ENCODE measurements at places on chromosomes 7 and 10.

DNA sequence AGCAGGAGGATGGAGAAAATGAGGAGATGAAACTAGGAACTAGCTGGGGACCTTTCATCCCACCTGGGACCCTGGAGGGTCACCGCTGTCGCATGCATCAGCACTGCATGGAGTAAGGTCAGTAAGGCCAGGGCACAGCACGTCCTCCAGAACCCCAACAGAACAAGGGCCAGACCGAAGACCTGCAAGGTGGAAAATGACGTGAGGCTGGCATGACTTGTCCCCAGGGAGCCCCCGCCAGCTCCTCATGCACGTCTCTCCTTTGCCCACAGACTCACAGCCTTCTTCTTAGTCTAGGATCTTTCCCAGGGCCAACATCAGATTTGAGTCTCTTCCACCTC is 4.7 kb downstream of the ZNF488 start:
- DNase-seq = no peak

DNA sequence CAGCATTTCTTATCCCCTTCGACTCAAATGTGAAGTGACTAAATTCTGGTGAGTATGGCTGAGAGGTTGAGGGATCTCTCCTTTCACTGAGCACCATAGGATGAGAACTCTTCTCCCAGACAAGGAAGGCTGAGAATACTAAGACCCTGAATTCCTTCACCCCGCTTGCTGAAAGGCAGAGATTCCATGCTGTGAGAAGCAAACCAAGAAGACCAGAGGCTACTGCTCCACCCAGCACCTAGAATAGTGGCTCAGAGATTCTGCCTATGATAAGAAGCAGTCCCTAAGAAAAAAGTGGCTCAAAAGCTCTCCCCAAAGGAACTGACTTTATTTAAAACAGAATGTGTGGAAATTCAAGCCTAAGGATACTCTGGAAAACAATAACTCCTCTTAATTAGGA is 26.7 kb upstream of the WNT2 start:
- no peak for DNase-seq

DNA sequence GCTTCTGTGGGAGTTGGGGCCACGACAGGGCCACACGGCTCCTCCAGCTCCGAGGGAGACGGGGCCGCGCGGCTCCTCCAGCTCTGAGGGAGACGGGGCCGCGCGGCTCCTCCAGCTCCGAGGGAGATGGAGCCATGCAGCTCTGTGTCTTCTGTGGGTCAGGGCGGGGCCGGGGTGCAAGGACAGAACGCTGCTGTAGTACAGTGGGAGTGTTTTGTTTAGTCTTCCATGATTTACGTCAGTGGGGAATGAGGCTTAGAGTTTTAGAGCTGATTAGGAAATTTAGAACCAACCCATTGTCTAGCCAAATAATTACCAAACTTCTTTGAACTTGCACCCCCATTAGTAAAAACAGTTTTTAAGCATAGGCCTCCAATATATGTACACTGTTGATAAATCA is 32.9 kb upstream of the PRKAR1B start:
- no peak for DNase-seq

GRCh38 chr7:5755704-5756504 is 25.6 kb downstream of the RNF216 start:
- DNase-seq = no peak

DNA sequence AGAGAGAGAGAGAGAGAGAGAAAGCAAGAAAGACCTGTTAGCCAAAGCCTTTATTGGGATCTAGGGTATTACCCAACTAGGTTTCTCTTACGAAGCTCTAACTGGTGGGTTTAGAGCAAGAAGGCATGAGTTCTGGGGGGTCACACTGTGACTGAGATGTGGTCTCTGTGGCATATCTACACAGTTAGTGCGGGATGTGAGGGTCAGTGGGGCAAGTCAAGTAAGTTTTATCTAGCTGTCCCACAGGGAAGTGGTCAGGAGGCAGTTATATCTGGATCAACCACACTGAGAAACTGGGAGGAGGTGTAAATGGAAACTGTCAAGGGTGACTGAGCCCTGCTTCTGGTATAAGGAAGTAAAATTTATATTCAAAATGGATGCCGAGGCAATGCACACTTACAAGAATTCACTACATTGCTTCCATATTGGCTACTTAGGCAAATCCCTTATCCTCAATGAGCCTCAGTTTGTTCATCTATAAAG is 331.6 kb upstream of the HPS1 start:
- no peak for DNase-seq

DNA sequence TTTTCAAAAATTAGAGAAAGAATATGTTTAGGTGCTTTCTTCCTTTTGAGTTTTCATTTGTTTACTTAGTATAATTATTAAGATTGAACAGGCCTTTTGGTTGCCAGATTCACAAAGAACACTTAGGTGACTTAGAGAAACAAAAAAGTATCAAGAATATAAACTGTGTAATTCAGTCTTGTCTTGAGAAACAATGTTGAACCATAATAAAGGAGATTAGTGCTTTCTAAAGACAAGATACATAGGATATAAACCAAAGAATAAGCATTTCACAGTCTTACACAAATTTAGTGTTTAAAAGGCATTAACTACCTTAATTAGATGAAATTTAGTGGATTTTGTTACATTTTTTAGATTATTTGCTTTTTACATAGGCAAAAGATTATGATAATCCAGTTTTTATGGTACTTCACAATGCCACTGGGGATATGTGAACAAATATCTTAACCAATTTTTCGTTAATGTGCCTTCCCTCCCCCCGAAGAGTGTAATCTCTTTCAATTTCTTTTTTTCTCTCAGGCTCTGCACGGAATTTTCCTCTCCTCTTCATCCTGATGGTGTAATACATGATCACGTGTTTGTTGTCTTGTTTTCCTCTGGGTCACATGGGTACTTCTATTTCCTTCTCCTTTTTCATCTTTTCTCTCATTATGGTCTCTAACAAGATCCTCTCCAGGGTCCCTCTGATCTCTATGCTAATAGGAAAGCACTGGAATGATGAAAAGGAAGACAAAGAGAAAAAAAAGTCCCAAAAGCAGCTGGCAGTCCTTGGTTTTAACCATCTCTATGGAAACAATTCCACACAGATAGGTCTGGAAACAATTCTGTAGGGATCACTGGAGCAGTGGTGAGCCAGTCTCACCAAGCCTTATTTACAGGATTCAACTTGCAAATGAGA is 3.7 kb upstream of the HNRNPH3 start:
- no peak for DNase-seq

DNA sequence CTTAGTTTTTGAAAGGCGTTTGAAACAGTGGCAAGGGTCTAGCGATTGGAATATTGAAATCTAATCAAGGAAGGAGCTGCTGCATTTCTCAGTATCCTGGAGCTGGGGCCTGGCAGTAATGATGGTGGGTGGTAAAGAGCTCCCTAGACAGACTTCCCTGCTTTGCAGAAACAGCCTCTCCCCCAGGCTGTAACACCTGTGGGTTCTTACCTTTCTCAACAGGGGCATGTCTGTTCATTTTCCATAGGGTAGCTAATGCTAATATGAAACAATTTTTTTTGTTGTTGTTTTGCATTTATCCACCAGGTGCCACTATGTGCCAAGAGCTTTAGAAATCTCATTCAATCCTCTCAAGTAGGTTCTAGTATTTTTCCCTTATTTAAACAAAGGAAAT is 345.5 kb downstream of the REEP3 start:
- DNase-seq = no peak

DNA sequence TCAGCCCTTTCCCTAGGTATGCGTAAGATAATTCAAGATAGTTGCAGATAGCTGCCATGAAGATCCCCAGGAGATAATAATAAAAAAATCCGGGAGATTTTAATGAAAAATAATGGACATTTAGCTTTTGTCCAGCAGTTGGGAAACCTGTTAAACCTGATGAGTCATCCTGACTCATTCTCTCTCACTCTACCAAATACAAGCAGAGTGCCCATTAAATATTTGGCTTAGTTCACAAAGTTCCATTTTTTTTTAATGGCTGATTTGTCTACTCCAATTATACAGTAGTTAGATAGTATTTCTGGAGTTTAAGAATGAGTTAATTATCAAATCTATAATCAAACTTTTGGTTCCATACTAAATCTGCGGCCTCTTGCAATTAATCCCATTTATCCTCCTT is 2.1 kb upstream of the SHTN1 start:
- no peak for DNase-seq

DNA sequence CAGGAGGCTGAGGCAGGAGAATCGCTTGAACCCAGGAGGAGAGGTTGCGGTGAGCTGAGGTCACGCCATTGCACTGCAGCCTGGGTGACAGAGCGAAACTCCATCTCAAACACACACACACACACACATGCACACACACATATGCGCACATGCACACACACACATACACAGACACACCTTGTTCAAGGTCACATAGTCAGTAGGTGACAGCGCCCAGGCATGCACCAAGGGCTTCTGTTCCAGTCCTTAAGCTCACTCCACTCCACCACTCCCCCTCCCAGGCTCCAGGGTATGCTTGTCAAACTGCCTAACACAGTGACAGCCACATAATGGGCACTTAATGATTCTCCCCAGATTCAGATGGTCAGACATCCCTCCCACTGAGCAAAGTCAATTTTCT is 37.0 kb downstream of the KCNMA1 start:
- no peak for DNase-seq

GRCh38 chr7:155837126-155837479 is 24.8 kb upstream of the SHH start:
- no peak for DNase-seq

- DNase-seq = no peak
Observed at GRCh38 chr10:17025444-17026295, 103.9 kb downstream of the CUBN start.

DNA sequence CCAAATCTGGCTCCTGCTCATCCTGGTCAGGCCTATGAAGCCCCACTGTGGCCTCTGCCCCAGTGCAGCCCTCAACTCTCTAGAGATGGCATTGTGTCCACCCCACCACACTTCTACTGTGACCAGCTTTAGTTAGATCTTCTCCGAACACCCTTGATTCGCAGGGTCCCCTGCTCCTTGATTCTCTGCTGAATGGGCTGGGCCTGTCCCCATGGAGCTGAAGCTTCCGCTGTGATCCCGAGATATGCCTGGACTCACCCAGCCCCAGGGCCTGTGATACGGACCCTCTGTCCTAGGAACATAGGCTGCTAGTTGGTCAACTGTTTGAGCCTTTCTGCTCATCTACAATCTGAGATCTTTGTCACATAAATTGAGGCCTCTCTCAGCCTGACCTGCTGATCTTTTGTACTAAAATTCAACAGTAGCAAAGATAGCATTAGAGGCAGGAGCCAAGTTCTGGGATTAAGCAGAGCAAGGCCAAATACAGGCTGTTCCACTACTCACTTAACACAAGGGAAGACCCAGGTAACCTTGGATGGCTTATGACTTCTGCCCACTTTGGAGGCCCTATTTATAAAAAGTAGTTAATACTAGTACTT is 6.5 kb upstream of the PPIF start:
- DNase-seq = no peak

DNA sequence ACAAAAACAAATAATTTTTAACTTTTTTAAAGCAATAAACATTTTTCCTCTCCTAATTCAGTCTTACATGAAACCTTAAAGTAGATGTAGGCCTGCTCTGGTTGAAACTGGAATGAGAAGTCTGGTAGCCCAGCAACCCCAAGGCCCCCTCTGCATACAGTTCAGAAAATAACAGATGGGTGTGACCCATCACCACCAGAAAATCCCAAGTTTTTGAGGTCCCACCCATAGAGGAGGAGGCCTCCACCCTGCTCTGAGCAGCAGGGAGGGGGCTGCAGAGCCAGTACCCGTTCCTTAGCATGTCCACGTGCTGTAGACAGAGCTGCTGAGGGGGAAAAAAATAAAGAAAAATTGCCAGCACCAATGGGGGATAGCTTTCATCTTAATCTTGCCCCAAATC is 122.7 kb downstream of the WNT2 start:
- DNase-seq = no peak

DNA sequence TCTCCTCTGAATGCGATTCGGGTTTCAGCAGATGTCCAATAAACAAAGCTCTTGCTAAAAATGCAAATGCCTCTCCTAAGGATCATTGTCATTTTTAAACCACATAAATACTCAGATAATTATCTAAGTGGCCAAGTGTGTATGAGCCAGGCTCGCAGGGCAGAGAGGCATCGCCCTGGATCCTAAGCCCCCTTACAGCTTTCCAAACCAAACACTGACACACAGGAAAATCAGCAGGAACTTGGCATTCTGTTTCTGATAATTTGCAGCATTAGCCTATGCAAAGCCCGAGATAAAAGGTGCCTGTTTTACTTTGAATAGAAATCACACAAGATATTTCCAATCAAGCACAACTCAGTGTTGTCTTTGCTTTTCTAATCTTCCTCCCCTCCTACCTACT is 134.4 kb downstream of the ABCA13 start:
- DNase-seq = no peak

- DNase-seq = no peak
Observed at GRCh38 chr10:91944880-91945630, 21.5 kb downstream of the BTAF1 start.

DNA sequence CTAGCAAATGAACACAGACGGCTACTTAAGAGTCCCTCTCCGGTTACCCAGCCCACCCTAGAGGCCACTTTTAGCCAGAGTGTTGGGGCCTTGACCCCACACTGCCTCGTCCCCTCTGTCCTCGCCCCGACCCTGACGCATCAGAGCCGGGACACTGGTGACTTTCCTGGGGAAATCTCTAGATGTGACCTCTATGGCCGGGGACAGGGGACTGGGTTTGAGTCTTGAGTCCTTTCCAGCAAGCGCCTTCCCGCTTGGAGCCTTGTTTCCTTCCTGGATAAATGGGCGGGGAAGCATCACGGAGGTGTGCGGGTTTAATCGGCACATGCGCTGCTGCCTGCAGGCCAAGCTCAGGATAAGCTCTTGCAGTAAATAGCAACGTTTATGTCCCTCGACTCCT is 40.7 kb downstream of the NPTX2 start:
- DNase-seq = no peak

GRCh38 chr10:114502074-114502473 is 97.8 kb upstream of the AFAP1L2 start:
- DNase-seq = no peak

DNA sequence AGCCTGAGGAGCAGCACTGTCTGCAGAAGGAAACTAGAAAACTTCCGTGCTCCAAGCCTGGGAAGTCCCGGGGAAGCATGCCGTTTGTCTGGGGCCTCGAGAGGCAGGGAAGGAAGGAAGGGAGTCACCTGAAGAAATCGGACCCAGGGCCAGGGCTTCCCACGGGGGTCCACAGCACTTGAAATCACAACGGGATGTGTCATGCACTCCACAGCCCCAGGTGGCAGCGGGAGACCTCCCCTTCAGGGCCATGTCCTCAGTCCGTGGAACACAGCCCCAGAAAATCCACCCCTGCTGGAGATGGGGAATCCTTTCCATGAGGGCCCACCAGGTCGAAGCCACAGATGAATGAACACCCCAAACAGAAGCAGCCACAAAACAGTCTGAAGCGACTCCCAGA is 239.5 kb downstream of the MGMT start:
- no peak for DNase-seq

DNA sequence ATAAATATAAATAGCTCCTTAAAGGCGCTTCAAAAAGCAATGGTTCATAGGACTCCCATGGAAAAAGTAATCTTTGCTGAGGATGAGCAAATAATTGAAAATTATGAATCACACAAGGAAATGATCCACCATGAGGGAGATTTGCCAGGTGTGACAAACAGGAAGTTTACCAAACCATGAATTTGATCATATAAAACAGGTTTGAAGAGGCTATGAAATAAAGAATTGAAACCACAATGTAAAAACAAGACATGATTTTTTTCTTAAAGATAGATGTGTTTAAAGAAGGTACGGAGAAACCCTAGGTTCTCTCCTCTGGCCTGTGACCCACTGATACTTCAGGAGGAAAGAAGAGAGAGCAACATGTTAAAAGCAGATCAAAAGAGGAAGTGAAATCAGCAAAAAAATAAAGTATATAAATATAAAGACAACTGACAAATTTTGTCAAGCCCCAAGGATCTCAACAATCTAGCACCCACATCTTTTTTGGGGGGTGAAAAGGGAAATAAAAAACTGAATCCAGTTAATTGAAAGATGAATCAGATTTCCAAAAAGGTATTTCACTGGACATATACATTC is 111.3 kb upstream of the ASAH2 start:
- DNase-seq = no peak

All from hypothalamus (tissue), 51 donors.